ENCODE measurements at places on chromosomes 7 and 10.

GRCh38 chr10:122281751-122282150 is 10.7 kb downstream of the BTBD16 start:
- no peak for DNase-seq

DNA sequence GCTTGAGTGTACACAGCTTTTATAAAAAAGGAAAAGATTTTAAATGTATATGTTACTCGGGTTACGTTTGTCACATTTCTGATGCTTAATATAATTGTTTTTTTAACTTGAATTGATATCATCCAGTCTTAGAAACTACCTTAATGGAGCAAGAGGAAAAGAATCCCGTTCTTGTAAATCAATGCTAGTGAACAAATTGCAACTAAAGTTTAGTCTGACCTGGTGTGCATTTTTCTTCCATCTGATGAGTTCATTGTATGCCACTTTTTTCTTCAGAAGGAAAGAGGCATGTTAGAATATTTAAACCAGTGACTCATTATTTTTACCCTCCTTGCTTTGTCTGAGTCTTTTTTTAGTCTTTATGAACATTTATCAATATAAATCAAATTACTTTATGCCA is 34.7 kb downstream of the NET1 start:
- DNase-seq = no peak

GRCh38 chr7:36299823-36300341 is 89.8 kb upstream of the ANLN start:
- DNase-seq = no peak

DNA sequence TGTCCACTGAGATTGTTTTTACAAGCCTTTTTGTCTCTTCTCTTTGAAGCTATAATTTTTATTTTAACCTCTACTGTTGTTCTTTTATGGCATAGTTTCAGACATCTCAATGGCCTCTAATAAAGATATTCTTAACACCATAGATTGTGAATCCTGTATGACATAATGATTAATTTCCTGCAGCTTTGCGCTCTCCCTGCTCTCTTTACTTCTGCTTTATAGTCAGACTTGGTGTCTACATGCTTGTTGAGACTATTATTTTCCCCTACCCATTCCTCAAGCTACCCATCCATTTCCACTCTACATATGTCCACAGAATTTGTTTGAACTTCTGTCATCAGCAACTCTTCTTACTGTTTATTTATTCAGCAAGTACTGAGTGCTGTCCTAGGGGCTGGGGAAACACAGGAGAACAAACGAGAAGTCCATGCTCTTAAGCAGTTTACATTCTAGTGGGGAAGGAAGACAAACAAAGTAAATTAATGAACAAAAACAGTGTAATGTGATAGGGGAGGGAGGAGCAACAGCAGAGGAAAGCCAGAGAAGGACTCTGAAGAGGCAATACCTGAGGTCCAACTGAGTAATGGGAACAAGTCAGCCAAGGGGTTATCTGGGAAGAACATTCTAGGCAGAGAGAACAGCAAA is 110.1 kb downstream of the CDK14 start:
- no peak for DNase-seq

DNA sequence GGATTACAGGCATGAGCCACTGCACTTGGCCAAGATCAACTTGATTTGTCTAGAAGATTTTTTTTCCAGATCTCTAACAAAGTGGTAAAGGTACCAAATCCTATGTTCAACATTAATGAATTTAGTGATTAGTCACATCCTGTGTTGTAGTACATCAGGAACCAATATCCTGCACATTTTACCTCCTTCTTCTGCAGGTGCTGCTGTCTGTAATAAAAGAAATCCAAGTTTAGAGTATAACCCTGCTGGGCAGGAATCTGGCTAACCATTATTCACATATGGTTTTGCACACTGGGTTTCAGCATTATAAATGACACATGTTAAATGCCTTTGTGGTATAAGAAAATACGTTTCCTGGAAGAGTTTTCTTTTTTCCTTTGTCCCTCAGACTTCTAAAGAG is 10.8 kb downstream of the PARD3 start:
- DNase-seq = no peak

DNA sequence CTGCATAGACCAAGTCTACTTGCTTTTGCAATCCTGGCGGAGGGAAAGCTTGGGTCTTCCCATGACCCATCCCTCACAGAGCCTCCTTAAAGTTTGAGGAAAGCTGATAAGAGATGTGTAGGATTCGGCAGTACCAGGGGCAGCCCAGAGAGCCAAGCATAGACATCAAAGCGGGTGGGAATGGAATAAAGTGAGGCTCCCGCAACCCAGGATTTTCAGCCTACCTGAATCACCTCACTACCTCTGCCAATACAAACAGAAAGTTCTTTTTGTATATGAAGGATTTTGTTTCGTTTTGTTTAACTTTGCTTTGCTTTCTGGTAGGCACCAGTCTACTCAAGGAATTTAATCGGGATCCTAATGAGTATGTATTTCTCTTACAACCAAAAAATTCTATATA is 451.7 kb downstream of the PLXNA4 start:
- no peak for DNase-seq

GRCh38 chr7:44965937-44966730 is 12.7 kb downstream of the MYO1G start:
- DNase-seq = no peak

- DNase-seq = no peak
These were observed 67.5 kb upstream of the EFCAB10 start for GRCh38 chr7:105648561-105649401.

DNA sequence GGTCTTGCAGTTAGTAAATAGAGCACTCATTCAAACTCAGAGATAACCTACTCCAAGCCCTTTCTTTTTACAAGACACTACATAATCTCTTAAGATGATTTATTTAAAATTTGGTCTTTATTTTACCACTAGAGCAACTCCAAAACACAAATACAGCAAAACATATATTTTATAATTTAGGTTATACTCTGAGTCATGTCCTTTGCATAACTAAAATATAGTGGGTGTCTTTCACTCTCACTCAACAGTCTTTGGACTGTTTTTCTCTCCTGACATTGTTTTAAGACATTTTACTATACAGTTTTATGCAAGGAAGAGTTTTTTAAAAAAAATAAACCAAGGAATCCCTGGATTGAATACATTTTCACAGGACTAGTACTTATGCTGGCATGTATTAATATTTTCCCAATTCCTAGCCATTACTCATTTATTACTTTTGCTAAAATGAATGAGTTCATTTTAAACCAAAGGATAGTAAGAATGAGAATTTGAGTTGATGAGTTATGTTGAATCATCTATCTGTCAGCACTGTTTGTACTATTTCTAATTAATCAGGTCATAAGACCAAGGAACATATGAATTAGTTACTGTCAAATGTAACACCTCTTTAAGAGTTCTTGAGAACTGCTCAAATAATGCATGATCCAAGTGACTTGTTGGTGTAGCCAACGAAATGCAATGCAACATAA is 303.1 kb upstream of the FZD1 start:
- DNase-seq = no peak

DNA sequence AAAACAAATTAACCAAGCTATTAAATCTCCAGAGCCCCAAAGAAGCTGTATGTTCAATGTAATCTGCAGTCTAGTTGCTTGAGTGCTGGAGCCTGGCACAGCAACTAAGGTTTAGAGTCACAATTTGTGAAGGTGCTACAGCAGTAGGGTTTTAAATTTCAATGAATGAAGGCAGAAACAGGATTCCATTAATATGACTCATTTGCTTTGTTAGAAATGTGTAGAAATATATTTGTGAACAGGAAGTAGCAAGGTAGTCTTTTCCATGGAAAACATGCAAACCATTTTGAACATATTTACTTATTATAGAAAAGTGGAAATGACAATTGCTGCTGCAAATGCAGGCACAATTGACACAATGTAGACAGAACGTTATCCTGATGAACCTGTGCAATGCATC is 149.0 kb upstream of the STEAP4 start:
- no peak for DNase-seq

DNA sequence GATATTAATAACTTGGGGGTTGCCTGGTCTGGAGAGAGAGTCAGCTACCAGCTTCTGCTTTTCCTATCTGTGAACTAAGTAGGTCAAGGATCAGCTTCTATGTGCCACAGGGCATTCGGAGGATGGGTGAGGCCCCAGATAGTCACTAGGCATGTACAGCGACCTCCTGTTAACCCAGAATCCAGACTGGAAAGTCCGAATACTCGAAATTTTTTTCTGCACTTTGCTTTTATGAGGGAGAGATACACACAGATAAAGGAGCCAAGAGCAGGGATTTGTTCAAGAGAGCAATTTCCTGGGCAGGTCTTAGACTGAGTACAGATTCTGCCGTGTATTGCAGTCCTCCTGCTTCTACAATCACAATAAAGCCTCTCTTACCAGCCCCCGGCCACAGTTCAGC is 54.2 kb downstream of the EMX2 start:
- DNase-seq = no peak

GRCh38 chr10:110591760-110592159 is 24.3 kb downstream of the SMC3 start:
- DNase-seq = no peak

DNA sequence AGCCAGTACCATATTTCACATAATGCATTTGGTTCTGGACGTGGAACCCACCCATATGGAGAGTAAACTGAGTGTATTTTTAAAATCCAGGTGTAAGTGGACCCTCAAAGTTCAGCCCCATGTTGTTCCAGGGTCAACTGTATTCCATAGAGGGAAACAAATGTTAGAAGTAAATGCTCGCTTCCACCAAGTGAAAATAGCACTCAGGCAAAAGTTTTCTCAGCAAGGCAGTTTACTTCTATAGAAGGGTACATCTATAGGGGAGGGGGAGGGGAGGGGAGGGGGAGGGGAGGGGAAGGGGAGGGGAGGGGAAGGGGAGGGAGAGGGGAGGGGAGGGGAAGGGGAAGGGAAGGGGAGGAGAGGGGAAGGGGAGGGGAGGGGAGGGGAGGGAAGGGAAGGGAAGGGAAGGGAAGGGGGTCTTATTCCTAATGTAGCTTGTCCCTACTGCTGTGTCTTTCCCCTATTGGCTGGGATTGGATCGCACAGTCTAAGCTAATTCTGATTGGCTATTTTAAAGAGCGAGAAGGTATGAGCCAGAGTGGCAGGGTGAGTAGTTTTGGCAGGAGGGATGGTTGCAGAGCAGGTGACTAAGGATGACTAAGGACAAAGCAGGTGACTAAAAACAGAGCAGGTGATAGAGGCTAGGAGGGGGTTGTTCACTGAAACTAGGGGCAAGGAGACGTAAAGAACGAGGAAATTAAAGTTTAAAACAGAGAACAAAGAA is 29.1 kb downstream of the GARIN1A start:
- DNase-seq = no peak

DNA sequence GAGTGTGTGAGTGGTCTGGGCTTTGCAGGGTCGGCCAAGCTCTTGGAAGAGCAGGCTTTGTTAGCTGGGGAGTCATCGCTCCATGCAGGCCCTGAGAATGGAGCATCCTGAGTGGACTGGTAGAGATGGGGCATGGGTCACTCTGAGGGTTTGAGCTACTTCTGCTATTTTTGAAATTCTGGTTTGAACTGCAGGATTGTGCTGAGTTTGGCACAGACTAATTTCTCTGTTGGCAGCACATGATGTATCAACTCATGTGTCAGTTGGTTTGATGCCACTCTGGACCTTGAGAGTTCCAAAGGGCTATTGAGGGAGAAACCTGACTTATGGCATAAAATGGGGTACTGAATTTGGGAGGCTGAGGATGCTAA is 56.3 kb downstream of the LRMDA start:
- no peak for DNase-seq

- no peak for DNase-seq
These were observed 173.1 kb upstream of the MALRD1 start for GRCh38 chr10:18875477-18875876.
